ENCODE measurements at places on chromosomes 5 and 9.

DNA sequence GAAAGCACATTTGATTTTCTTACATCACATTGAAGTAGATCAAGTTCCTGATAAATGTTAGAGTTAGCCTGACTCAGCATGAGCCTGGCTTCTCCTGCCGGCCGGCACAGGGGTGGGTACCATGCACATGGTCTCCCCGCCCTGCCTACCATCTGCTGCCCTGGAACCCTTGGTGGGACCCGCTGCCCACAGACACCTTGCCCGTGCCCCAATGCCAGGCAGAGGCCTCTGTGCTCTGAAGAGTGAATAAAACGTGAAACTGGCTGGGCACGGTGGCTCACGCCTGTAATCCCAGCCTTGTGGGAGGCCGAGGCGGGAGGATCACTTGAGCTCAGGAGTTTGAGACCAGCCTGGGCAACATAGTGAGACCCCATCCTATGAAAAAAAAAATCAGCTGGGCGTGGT lies 17.3 kb downstream of the EXD3 start:
- no peak for DNase-seq

- no peak for DNase-seq
Observed at GRCh38 chr9:76245518-76245917, 148.7 kb downstream of the RFK start.

GRCh38 chr9:98142182-98142907 lies 23.3 kb upstream of the TRIM14 start:
- DNase-seq: no peak

DNA sequence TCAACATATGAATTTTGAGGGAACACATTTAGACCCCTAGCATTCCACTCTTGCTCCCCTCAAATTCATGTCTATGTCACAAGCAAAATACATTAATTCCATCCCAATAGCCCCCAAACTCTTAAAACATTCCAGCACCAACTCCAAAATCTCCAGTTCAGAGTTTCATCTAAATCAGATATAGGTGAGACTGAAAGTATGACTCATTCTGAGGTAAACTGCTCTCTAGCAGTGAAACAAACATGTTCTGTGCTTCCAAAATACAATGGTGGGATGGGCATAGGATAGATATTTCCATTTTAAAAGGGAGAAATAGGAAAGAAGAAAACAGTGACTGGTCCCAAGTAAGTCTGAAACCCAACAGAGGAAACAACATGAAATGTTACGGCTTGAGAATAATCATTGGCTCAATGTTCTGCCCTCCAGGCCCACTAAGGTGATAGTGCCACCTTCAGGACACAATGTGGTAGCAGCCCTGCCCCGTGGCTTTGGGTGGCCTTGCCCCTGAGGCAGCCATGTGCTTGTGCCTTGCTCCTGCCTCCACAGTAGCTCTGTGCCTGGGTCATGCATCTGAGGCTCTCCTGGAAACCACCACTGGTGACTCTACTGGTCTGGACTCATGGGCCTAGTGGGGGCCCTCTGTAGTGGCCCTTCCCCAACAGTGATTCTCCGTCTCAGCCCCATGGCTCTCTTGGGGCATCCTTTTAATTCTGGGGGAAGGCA lies 36.4 kb upstream of the IPPK start:
- no peak for DNase-seq

- DNase-seq: no peak
Observed at GRCh38 chr5:68738841-68739240, 355.0 kb upstream of the SLC30A5 start.

GRCh38 chr9:111036429-111036789 lies 1.9 kb downstream of the LPAR1 start:
- DNase-seq: no peak

GRCh38 chr5:68279984-68280383 lies 64.4 kb downstream of the PIK3R1 start:
- no peak for DNase-seq

DNA sequence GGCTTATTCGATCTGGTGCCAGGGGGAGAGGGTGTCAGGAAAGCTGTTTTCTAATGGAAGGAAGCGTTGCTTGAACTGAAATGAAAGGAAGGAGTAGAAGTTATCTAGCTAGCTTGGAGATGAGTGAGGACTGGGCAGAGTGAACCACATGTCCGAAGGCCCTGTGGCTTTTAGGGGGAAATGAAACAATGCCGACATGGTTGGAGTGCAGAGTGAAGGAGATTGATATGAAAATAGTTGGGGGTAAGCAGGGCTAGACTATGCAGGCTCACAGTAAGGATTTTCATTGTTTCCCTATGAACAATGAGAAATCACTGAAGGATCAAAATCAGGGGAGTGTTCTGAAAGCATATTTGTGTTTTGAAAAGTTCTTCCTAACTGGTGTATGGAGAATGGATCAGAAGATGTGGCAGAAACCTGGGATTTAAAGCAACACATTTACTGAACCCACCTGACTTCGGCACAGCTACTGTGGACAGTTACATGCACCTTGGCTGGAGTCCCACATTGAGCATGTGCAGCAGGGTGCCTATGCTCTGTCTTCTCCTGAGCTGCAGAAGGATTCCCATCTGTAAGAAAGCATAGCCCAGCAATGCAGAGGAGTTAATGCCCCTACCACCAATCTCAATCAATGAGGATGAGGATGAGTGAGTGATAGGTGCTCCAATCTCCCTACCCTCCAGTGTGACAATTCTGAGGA lies 144.4 kb upstream of the TBCA start:
- DNase-seq: no peak

DNA sequence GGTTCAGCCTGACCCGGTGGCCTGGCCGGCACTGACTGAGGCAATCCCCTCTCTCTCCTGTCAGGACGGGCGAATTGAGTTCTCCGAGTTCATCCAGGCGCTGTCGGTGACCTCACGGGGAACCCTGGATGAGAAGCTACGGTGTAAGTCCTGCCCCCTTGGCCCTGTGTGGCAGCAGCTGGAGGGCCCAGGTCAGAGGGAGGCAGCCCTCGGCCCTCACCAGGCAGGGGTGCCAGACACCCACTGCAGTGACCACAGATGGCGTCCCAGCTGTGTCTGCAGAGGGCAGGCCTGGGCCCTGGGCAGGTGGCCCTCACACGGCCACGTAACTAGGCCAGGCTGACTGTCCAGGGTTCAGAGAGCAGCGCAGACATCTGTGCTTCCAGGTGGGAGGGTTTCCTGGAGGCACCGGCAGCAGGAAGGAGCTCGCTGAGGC lies 45.9 kb upstream of the HMCN2 start:
- no peak for DNase-seq

DNA sequence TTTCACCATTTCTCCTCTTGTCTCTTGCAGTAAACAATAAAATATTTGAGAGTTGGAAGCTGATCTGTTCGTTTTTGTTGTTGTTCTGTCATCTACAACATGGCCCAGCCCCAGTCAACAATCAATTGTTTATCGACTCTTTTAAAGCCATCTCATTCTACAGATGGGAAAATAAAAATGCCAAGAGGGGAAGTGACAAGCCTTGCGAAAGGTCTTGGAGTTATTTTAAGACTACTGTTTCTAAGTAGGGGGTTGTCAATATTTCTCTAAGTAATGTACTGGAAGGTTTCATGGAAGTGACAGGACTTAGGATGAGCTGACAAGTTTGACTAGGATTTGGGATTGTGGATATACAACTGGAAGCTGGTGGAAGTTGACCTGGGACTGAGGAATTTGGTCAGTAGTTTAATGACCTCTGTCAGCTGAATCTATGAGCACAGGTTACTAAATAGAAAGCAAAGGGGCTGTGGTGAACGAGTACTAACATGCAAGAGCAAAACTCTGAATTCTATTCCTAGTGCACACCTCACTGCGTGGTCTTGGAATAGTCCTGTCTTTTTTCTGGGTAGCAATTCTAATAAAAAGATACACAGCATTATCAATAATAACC lies 57.5 kb upstream of the ADRB2 start:
- DNase-seq: no peak

DNA sequence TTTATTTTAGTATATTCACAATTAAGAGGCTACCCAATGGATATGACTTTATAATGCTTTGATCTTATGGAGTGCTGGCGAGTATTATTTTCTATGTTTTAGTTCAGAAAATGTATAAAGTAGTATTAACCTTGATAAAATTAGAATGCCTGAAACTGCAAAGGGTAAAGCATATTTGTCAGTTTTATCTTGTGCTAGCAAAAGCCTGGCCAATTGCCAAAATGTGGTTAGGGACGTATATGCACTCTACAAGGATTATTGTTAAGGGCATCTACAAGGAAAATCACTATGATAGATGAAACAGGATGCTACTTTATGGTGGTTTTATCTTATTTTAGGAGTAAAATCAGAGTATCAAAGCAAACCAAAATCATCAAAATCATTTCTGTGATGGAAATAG lies 281.7 kb downstream of the CCDC171 start:
- DNase-seq: no peak

- no peak for DNase-seq
Observed at GRCh38 chr5:149426931-149427330, 47.8 kb upstream of the IL17B start.

DNA sequence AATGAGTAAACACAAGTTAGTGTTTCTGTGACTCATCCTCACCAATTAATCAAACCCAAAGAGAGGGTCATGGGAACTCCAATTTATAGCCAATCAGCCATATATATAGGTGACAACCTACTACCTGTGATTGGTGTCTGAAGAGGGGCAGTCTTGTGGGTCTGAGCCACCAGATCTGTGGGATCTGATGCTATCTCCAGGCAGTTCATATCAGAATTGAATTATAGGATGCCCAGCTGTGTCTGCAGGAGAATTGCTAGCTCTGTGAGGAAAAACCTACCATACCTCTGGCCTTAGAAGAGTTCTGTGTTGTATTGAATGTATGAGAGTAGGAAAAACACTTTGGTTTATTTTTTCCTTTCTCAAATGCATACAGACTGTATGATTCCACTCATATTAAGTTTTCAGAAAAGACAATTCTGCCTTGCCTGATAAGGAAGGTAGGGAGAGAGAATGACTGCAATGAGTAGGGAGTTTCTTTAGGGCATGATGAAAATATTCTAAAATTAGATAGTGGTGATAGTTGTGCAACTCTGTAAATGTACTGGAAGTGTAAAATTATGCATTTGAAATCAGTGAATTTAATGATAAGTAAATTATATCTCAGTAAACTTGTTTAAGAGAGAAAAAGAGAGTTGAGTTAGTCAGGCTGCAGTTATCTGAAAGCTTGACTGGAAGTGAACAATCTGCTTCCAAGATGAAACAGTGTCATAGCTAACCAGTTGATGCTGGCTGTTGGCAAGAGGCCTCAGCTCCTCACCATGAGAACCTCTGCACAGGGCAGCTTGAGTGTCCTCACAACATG lies 274.9 kb downstream of the AUH start:
- no peak for DNase-seq

DNA sequence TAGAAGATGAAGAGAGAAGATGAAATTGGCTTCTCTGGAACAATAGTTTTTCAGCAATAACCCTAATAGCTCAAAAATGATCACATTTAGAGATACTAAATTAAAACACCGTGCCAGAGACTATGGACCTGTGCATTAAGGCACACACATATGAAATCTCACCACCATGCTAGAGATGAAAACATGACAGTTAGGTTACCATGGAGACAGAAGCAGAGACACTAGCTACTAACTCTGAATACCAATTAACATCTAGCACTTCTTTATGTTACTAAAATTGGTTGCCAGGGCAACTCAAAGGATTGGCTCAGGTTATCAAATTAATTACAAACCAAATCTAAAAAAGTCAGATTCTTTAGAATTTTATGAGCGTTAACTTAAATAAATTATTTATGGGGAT lies 337.7 kb downstream of the PLK2 start:
- no peak for DNase-seq

DNA sequence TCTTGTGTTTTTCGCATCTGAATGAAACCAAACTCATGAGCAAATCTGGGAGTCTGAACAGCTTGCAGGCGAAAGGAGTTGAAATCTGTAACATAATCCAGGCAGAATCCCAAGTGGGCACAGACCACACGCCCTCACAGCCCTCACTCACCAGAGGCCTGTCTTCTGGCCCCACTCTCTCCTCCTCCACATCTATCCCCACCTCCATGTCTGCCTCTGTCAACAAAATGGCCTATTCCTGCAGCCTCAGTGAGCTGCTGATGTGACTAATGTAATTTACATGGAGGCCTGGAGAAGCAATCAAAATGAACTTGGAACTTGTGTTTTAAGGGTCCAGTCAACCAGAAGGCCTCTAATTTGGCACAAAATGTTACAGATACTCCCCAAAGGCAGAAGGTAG lies 136.6 kb downstream of the GNA14 start:
- DNase-seq: no peak

DNA sequence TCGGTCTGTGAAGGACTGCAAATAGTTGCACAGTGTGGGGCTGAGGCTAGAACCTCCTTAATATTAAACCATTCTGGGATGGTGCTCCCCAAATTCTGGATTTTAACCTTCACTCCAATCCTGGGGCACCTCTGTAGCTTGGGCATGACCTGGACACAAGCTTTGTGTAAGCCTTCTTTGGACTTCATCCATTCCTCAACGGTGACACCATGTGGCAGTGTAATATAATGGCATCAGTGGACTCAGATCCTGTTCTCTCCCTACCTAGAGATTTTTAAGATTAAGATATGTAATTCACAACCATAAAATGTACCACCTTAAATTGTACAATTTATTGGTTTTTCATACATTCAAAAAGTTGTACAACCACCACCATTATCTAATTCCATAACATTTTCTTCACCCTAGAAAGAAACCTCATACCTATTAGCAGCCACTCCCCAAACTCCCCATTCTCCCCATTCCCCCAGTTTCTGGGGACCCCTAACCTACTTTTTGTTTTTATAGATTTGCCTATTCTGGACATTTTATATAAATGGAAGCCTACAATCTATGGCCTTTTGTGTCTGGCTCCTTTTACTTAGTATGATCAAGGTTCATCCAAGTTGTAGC lies 4.8 kb upstream of the PLGRKT start:
- DNase-seq: peak; percentile 10

GRCh38 chr9:119184265-119184936 lies 184.8 kb downstream of the BRINP1 start:
- DNase-seq: no peak

GRCh38 chr5:143016777-143017516 lies 246.8 kb downstream of the ARHGAP26 start:
- DNase-seq: peak; percentile 62

DNA sequence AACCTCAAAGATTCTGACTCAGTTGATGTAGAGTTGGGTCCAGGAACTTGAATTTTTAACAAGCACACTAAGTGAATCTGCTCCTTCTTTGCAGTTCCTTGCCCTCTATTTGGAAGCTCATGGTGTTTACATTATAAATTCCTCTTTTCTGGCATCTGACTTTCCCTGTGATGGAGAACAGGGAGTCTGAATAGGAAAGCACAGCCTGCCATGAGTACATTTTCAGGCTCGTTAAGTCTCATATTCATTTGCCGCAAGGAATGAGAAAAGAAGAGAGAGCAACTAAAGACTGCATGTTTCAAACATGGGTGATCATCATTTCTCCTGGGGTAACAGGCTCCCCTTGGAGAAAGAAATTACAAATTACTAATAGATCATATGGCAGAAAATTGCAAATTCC lies 468.1 kb upstream of the DMAC1 start:
- no peak for DNase-seq
